ENCODE measurements at places on chromosomes 16 and 17.

GRCh38 chr16:30184096-30184890 is 891 bp downstream of the CORO1A start:
- peak; percentile 34 for DNase-seq

DNA sequence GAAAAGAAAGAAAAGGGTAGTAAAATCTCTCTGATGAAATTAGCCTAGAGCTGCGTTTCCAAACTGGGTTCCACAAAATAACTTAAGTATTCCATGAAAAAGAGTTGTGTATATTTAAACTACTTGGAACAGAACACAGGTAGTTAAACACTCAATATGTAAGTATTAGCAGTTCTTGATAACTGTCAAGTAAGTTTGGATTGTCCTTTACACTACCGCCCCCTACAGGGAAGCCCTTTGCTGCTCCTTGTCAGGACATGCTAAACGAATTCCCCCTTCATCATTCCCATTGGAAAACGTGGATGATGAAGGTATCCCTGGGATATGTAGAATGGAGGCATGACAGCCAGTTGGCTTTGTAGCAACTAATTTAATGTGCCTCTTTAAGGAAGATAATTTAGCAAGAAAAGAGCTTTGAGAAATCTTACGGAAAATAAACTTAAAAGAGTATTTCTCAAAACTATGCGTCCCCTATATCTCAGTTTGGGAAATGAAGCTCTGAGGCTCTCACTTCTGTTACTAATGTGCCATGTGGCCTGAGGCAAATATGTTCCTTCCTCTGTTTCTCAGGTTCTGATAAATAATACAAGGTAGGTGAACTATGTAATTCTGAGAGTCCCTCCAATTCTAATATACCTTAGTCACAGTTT is 18.8 kb downstream of the NCBP3 start:
- DNase-seq: peak; percentile 1

- DNase-seq: no peak
Measured at GRCh38 chr17:71098071-71098470, 928.7 kb downstream of the KCNJ2 start.

DNA sequence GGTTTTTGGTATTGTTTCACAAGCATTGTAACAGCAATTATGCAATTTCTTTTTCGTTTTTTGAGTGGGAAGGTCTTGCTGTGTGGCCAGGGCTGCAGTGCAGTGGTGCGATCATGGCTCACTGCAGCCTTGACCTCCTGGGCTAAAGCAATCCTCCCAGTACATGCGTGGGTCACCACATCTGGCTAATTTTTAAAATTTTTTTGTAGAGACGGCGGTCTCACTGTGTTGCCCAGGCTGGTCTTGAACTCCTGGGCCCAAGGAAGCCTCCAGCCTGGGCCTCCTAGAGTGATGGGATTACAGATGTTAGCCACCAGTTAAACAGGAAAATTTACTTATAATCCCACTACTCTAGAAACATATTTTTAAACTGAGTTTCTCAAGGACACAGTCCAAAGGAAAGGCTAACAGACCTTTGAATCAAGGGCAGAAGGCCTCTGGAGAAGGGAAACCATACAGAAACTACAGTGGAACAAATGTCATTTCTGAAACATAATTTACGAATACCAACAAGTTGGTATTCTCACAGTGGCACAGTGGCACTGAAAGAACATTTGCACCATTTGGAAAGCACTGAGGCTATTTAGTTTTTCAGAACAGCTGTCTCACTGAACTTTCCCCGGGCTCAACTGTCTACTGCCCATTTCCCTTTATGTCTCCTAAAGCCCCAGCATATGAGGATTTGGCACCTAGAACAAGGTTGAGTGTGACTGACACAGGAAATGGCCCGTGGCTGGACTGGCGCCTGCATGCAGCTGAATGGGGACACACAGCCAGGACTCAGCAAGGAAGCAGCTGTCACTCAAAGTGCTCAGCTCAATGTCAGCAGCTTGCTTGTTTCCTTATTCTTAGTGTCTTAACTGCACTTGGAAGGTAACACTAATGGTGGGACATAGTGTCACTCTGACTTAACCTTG is 2.8 kb upstream of the PRKAR1A start:
- peak; percentile 85 for DNase-seq

GRCh38 chr16:11619327-11619851 is 32.7 kb upstream of the LITAF start:
- DNase-seq: no peak

DNA sequence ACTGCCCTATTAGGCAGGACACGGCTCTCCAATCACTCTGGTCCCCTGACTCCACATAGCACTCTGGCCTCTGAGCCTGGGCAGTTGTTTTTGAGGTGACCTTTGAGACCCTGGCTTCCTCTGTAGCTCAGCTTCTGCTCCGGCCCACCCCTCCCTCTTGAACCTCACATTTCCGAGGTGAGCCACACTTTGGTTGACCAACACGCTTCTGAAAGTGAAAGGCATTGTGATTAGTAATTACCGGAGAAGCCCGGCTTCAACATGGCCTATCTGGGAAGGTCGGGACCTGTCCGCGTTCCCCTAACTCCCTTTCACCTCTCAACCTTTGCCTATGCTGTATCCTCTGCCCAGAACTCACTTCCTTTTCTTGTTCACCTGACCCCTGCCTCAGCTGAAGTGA is 10.3 kb upstream of the ITGAX start:
- no peak for DNase-seq

GRCh38 chr17:8922451-8922850 is 43.1 kb downstream of the PIK3R5 start:
- DNase-seq: no peak

All from NCI-H1092 treated with DMSO at 0.1 percent for 48 hours (cell line).